ENCODE measurements at places on chromosomes 6 and 20. TPM values are rescaled to one million over a fixed set of nuclear protein-coding genes. Genes with fewer than 3 reads are reported as not detected.

The TMEM217 gene
- 4.8 TPM for total RNA-seq

The DSN1 gene
- 7.2 TPM for total RNA-seq

The BCAS1 gene
- not detected for total RNA-seq

The TBX18 gene
- total RNA-seq: 0.21 TPM

The SLC4A11 gene
- 3.1 TPM for total RNA-seq

The NR2E1 gene
- total RNA-seq: not detected

The PPP1R14C gene
- total RNA-seq: 89.9 TPM
